ENCODE measurements at places on chromosomes 6 and 20.
A peak's percentile ranks its signal among the peaks of the same experiment; 100 is the strongest.

- no peak for DNase-seq
These were observed 60.6 kb downstream of the BTBD9 start for GRCh38 chr6:38579010-38579628.

DNA sequence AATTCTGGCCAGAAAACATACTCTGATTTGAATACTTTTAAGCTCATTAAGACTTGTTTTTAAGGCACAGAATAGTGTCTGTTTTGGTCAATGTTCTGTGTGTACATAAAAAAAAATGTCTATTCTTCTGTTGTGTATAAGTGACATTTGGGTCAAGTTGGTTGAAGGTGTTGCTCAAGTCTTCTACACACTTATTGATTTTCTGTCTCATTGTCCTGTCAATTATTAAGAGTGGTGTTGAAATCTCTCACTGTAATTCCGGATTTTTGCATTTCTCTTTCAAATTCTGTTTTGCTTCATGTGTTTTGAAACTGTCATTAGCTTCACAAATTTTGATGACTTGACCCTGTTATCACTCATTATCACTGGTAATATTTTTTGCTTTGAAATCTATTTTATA lies 37.5 kb upstream of the EPM2A start:
- no peak for DNase-seq

DNA sequence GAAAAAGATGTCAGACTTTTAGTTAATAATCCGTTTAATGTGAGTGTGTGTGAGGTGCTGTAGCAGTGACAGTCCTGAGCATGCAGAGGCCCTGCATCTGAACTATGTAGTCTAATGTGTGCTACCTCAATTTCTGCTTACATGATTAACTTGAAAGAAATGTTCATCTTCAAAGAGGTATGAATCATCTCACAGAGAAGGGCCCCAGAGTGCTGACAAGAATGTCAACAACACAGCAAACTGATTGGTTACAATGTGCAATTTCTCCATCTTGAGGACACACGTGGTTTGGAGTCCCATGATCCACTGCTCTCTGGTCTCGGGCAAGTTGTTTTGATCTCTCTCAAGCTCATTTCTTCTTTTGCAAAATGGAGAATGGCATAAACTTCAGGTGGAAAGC lies 61.7 kb upstream of the EMILIN3 start:
- no peak for DNase-seq

GRCh38 chr6:40966860-40967259 lies 72.2 kb downstream of the UNC5CL start:
- DNase-seq: no peak

GRCh38 chr6:10831609-10832008 lies 6.7 kb downstream of the MAK start:
- no peak for DNase-seq

- no peak for DNase-seq
These were observed 13.7 kb downstream of the NEDD9 start for GRCh38 chr6:11218538-11219399.

- no peak for DNase-seq
These were observed 148.1 kb upstream of the HDAC2 start for GRCh38 chr6:114119056-114119455.

- peak; percentile 73 for DNase-seq
These were observed 151.8 kb upstream of the INSM1 start for GRCh38 chr20:20215976-20216727.

DNA sequence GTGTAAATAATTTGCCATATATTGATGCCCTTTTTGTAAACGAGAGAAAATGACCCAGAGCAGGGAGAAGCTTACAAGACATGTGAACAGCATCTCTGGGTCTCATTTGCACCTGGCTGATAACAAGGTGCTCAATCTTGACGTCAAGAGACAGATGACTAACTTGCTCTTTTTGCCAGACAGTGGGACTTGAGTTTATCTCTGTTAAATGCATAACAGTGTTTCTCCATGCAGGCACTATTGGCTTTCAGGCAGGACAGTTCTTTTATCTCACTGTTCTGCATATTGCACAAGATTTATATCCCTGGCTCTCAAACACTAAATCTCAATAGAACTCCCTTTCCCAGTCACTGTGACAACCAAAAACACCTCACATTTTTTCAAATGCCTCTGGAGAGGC lies 56.4 kb downstream of the RFX6 start:
- DNase-seq: no peak

GRCh38 chr6:126232671-126233070 lies 107.2 kb upstream of the CENPW start:
- no peak for DNase-seq

DNA sequence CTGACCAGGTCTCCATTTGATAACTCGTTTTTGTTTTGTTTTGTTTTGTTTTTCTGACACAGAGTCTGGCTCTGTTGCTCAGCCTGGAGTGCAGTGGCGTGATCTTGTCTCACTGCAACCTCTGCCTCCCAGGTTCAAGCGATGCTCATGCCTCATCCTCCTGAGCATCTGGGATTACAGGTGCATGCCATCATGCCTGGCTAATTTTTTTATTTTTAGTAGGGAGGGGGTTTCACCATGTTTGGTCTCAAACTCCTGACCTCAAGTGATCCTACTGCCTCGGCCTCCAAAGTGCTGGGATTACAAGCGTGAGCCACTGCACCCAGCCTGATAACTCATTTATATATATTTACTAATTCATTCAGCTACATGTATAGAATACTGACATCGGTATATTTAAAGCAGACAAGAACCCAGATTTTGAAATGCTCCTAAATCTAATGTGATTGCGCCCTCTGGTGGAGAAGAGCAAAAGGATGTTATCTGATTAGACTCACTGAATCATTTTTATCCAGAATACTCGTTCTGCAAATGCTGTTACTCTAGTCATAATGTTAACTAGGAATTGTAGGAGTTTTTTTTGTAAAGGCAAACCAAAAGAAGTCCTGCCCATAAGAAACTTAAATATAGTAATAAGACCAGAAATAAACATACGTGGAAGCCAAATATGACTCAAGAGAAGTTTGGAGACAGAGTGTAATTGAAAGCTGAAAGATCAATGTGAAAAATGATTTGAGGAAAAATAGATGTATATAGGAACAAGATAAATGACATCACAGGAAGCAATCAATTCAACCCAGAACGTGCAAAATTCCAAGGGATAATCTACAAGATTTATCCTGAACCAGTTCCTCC lies 5.3 kb upstream of the COL12A1 start:
- peak; percentile 65 for DNase-seq

GRCh38 chr6:1917626-1918371 lies 308.1 kb downstream of the FOXC1 start:
- no peak for DNase-seq

DNA sequence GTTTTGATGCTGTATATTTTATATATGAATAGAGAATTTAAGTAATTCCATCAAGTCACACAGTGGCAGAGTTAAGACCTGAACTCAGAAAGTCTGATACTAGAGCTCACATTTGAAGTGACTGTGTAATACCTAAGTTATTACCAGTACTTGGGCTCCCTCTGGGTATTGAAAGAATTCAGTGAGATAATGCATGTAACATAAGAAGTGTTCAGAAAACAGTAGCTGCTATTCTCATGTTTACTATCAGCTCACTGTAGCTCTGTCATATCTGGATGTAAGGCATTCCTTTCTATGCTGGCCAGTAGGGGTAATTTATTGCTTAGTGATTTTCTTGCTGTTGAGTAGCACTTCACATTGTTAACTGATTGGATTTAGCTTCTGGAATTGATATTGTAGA lies 44.6 kb downstream of the NKX2-4 start:
- DNase-seq: no peak

GRCh38 chr6:81130969-81131368 lies 621.5 kb downstream of the TENT5A start:
- DNase-seq: no peak

DNA sequence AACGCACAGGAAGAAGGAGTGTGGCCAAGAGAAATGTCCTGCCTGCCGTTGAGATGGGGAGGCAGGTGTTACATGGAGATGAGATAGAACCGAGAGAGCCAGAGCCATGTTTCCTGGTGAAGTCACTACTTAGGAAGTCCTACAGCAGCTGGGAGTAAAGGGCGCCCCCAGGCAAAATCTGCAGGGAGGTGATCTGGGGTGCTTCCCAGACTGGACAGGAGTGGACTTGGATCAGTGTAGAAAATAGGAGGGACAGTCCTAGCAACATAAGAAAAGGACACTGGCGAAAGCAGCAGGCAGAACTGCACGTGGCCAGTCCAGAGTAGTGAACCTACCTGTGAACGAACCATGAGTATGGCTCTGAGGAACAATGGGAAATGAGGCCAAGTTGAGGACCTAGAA lies 85.3 kb downstream of the CD164 start:
- DNase-seq: no peak

GRCh38 chr6:104022126-104022525 lies 837.6 kb downstream of the HACE1 start:
- DNase-seq: no peak

- DNase-seq: no peak
These were observed 32.6 kb downstream of the DTNBP1 start for GRCh38 chr6:15630202-15630601.

DNA sequence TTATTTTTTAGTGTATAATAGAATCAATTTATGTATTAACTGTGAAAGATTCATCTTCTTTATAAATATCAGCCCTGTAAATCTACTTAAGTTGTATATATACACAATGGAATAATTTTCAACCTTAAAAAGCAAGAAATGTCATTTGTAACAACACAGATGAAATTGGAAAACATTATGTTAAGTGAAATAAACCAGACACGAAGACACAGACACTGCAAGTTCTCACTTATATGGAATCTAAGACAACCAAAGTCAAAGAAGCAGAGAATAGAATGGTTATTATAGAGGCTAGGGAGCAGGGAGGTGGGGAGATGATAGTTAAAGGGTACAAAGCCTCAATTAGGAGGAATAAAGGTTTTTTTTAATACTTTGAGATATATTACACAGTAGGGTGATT lies 1404.4 kb downstream of the HACE1 start:
- no peak for DNase-seq

DNA sequence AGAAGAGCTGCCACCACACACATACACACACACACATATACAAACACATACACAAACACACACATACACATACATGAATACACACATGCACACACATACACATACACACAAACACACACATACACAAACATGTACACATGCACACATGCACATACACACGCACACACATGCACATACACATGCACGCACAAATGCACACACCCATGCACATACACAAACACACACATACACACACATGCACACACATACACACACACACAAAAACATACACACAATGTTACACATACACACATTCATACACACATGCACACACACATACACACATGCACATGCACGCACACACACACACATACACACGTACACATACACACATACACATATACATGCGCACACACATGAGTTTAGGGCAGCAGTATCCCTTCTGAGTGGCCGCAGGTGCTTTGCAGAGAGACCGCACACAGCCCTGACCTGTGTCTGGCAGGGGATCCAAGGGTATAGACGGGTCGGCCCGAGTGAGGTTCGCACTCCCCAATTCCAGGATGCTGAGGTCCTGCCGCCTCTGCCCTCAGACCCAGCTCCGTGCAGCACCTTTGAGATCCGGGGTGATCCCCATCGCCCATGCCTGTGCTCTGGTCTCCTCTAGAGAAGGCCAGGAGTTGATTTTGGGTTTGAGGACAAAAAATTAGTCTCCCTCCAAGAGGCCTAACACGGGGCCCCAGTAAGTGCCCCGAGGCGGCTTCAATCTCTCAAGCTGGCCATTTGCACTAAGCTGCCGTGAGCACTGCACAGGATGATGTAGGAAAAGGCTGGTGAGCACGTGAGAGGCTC lies 56.8 kb downstream of the TMEM242 start:
- DNase-seq: no peak

DNA sequence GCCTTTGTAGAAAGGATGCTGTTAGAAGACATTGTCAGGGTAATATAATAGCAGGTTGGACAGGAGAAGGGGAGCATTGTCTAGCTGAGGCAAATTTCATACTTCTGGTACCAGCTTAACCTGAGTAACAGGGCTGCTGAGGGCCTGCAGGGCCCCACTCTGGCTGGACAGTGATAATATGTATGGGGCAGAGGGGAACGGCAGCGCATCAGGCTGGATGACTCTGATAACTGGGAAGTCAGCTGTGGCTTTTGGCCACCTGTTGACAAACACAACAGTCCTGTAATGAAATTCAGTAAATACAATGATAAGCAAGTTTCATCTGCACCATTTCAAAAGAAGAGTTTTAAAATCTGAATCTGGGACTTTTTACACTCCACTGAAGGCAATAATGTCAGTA lies 259.9 kb upstream of the CNR1 start:
- DNase-seq: no peak

DNA sequence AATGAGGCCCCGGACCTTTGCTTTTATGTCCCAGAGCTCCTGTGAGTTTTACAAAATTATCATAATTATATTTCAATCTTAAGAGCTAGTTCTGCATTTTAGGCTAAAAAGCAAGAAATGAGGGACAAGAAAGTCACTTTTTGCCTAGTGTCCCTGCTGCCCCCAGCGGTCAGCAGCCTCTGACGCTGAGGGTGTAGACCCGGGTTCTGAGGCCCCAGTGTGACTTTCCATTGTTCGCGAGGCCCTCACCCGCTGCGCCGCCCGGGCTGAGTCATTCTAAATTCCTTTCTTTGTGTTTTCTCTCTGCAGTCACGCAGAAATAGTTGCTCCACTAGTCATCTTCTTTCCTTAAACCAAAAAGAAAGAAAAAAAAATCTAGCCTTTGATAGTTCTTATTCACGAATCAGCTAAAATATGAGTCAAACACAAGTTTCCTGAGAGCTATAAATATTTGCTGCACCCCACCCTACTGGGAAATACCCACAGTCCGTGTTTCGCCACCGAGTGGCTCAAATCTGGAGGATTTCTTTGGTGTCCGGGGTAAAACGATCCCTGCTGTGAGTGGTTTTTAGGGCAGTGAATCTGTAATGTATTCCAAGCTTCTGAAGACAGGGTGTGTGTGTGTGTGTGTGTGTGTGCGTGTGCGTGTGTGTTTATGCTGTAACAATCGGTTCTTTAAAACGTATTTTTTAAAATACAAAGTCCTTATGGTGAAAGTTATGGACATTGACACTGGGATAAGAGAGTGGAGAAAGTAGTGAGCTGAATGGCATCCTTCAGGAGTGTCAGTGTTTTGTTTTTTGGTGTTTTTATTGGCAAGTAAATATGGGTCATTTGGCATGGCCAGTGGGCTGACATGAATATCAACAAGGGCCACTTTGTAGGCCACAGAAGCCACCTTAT lies 59.7 kb upstream of the EEF1A1 start:
- no peak for DNase-seq

DNA sequence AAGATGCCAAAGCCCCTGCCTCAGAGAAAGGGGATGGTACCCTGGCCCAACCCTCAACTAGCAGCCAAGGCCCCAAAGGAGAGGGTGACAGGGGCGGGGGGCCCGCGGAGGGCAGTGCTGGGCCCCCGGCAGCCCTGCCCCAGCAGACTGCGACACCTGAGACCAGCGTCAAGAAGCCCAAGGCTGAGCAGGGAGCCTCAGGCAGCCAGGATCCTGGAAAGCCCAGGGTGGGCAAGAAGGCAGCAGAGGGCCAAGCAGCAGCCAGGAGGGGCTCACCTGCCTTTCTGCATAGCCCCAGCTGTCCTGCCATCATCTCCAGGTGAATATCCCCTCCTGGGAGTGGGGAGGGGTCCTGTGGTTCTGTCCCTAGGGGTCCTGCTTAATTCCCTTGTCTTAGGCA lies 1.1 kb downstream of the MYLK2 start:
- DNase-seq: no peak

GRCh38 chr6:162785632-162786242 lies 58.0 kb downstream of the PACRG start:
- no peak for DNase-seq
